Stimulated activated CD4-positive, alpha-beta T cell treated with anti-CD3 and anti-CD28 coated beads, Interleukin-15, amount 100 ng/mL, for 1 hour (primary cell): ENCODE measurements at places on chromosomes 11 and 22.

GRCh38 chr11:3685923-3686322 is 14.7 kb upstream of the CHRNA10 start:
- no peak for DNase-seq

GRCh38 chr22:31130873-31131272 is 8.1 kb downstream of the INPP5J start:
- DNase-seq = no peak

DNA sequence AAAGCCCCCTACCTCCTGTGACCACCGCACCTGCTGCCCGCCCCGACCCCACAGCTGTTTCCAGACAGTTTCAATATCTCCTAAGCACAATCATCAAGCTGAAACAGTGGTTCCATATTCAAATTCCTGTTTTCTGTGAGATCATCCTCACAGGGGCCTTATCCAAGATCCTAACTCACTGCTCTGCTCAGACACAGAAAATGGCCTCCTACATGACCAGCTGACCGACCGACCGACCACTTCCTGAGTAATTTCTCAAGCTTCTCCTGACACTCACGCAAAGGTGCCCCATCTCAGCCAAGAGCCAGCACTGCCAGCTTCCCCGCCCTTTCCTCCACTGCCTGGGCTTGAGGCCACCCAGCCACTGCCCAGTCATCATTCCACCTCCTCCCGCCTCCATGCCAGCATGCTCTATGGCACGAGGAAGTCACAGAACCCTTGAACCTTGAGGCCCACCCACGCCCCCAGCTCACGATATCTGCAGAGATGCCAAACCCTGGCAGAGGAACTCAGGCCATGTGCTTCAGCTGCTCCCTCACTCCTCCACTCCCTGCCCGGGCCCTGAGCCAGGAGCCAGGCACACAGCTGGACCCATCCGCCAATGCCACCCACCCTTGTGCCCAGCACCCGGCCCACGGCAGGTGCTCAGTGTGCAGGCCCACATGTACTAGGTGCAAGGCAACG is 14.0 kb downstream of the KIAA0930 start:
- no peak for DNase-seq

DNA sequence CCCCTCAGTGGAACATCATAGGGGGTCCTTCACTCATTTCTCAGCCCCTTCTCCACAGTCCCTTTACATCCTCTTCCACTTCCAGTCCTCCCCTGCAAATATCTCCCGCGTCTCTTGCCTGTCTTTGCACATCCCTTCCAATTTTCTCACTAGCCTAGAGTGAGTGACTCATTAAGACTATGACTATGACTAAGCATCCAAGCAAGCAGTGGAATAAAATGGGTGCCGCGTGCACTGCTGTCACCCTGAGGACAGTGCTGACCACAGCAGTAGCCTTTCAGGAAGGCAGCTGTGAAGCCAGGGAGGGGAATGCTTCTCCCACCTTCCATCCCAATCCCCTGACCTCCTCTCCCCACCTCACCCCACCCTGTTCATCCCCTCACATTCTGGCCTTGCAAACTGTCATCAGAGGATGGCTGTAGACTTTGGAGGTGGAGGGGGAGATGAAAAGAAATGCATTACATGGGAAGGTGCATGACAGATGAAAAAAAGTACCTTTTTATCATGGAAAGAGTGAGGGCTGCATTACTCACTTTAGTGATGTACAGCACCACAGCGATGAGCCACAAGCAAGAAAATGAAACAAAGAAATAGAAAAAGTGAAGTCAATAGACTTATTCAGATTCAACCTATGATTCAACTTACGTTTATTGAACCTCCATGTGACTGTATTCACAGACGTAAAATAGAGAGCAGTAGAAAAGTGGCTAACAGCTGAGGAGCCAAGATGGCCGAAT is 948.2 kb downstream of the NTM start:
- no peak for DNase-seq

GRCh38 chr11:58770627-58771457 is 39.1 kb upstream of the GLYAT start:
- DNase-seq = no peak

GRCh38 chr11:119798656-119799055 is 69.7 kb upstream of the NECTIN1 start:
- no peak for DNase-seq

DNA sequence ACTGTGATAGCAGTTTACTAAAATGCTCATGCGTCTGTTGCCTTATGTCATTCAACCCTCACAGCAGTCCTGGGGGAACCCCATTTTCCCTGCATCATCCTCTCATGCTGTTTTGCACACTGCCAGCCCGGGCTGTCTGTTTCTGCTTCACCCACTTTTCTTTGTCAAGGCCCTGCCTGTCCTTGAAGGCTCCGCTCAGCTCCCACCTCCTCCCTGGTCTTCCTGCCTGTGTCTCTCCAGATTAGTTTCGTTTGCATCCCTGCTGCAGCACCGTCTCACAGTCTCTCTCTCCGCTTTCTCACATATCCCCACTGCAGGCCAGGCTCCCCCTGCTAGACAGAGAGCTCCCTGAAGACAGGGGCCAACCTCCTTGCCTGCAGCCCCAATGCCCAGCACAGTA is 29.9 kb downstream of the SERPINH1 start:
- no peak for DNase-seq

DNA sequence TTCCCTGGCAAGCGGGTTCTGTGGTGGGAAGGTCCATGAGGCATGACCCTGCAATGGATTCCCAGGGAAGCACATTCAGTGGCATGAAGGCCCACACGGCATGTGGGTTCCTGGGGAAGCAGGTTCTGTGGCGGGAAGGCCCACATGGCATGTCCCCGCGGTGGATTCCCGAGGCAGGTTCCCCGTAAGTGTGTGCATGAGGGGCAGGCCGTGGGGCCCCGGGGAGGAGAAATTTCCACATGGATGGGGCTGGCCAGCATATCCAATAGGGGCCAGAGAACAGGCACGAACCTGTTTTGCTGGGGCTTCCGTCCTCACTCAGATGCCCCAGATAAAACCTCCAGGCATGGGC is 83.7 kb downstream of the PHF21B start:
- DNase-seq = no peak

DNA sequence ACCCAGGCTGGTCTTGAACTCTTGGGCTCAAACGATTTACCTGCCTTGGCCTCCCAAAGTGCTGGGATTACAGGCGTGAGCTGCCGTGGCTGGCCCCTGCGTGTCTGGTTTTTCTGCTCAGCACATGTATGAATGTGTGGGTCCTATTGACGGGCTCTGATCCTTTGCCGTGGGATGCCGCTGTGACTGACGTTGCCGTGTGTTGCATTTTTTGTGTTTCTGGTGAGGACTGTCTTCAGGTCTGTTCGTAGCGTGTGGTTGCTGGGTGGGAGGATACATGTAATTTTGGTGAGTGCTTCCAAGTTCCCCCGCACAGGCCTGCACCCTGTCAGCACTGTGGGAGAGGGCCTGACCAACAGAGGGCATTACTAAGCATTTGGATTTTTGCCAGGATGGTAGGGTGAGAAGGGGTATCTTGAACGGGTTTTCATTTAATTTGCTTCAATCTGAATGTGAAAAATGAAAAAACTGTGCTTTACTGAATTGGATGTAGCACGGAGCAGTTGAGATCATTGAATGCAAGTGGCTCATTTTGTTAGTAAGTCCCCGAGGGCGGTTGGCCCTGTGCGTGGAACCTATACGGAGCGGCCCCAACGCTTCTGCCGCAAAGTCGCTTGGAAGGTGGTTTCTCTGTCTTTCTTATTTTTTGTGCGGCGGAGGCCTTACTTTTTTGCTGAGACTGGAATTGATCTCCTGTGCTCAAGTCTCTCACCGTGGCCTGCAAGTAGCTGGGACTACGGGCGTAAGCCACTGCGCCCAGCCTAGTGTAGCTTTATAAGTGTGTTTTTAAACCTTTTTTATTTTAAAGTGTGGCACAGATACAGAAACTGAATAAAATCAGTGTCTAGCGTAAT is 8.2 kb downstream of the ZBED4 start:
- DNase-seq = no peak

GRCh38 chr22:50525858-50526107 is 385 bp upstream of the SCO2 start:
- no peak for DNase-seq

GRCh38 chr11:11706028-11706427 is 84.2 kb upstream of the GALNT18 start:
- no peak for DNase-seq

GRCh38 chr11:68297812-68298658 is 14.4 kb upstream of the LRP5 start:
- DNase-seq = peak; percentile 48

GRCh38 chr11:125025968-125026367 is 37.1 kb upstream of the SLC37A2 start:
- DNase-seq = no peak

GRCh38 chr11:86247608-86248007 is 3.1 kb downstream of the EED start:
- DNase-seq = no peak

DNA sequence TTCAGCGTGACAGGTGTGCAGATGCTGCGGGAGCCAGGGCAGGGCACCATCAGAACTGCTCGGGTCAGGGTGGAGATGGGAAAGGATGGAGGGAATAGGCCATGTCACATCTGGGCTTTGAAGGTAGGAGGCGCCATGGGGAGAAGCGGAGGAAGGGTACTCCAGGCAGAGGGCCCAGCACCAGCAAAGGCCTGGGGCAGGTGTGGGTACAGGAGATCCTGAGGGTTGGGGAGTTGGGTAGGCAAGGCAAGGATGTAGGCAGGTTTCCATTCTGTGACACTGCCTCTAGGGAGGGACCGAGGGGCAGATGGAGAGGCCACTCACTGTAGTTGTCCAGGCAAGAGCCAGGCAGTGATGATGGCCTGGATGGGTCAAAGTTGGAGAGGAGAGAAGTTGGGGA is 8.5 kb downstream of the EMID1 start:
- DNase-seq = no peak

- DNase-seq = no peak
These were observed 389.0 kb downstream of the TBC1D22A start for GRCh38 chr22:47151490-47151889.

GRCh38 chr11:113464416-113464815 is 10.8 kb downstream of the DRD2 start:
- no peak for DNase-seq

DNA sequence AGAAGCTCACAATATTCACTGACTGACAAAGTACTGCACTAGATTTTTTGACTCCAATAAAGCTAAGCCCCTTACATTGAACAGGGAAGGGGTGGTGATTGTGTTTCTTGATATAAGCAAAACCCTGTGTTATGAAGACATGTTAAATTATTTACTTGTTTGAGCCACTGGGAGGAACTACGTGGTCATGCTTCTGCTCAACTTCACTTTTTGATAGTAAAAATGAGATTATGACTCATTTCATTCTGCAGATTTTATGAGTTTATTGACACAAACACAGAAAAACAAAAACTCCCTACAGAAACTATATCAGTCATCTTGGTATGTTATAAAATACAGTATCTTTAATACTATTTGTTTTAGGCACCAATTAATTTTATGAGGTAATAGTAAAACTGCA is 124.7 kb downstream of the CADM1 start:
- DNase-seq = no peak

GRCh38 chr22:47597041-47597440 is 834.6 kb downstream of the TBC1D22A start:
- DNase-seq = no peak

DNA sequence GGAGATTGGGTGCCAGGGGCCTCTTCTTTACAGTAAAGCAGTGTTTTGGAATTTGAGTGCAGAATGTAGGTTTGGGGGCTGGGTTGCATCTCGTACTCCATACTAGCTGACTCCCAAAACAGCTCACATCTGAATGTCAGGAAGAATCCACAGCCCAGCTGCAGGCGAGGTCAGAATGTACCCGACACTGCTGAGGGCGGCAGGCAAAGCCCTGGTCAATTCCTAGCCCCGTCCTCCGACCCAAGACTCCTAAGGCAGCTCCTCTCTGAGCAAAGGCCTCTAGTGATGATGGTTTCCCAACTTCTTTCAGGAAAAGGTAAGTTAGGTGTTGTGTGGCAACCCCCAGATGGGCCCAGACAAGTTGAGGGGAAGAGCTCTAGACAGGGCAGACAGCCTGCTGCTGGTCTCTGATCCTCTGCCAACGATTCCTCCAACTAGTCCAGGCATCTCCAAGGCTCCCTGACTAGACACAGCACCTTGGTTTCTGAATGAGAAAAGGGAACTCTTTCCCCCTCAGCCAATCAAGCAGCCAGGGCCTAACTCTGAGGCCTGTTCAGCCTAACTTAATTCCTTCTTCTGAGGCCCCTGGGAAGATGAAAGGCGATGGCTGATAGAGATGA is 8.6 kb downstream of the LARGE2 start:
- no peak for DNase-seq

DNA sequence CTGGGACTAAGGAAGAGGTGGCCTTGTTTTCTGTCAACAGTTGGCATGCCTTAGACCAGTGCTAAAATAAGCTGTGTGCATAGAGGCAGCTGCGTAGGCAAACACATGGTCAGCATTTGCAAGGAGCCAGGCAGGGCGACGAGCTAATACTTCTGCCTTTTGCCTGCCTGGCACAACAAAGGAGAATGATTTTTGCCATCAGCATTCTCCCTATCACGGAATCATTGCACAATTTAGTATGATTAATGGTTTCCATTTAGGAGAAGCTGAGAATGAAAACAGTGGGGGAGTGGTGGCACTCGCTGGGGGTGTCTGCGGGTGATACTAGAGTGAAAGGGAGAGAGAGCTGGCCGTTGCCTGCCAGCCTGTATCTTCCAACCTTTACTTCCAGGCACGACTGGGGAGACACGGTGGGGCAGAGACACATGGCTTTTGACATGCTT is 336.0 kb downstream of the CADM1 start:
- DNase-seq = no peak

DNA sequence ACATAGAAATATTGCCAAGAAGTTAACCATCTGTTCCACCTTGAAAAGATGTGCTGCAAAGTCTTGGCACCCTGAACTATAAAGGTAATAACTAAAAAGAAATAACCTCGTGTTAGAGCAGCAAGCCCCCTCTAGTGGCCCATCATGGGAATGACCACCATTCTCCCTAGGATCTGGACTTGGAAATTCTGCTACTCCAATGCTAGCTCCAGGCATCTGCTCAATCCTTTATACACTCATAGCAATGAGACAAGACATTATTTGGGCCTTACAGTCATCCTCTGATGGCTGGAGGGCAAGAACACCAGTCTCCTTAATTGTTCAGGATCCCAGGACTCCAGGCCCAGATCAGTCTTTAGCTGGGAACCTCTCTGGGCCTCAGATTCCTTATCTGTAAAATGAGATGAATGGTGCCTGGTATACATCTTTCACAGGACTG is 76.0 kb downstream of the CWC15 start:
- DNase-seq = no peak

DNA sequence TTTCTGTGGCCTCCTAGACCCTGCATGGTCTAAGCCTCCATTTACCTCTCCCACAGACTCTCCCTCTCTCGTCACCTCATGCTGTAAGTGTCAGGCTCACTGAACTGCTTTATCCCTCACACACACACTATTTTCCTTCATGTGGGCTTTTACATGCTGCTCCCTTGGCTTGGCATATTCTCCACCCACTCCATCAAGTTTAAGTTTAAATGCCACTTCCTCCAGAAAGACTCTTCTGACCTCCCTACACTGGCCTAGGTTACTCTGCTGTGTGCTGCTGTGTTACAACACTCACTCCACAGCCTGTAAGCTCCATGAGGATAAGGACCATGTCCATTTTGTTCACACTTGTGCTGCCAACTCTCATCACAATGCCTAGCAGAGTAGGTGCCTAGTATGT is 2.5 kb downstream of the DCHS1 start:
- no peak for DNase-seq
